ENCODE measurements at places on chromosomes 1 and 21. TPM values are rescaled to one million over a fixed set of nuclear protein-coding genes. Genes with fewer than 3 reads are reported as not detected.

GRCh38 chr1:40312238-40313205 is 4.6 kb downstream of the COL9A2 start:
- no peak for DNase-seq

- DNase-seq: no peak
Measured at GRCh38 chr1:231016966-231017365, 23.1 kb downstream of the FAM89A start.

GRCh38 chr1:54120018-54120697 is 32.6 kb downstream of the CDCP2 start:
- DNase-seq: no peak

- no peak for DNase-seq
Measured at GRCh38 chr1:84853741-84854721, 39.0 kb downstream of the LPAR3 start.

DNA sequence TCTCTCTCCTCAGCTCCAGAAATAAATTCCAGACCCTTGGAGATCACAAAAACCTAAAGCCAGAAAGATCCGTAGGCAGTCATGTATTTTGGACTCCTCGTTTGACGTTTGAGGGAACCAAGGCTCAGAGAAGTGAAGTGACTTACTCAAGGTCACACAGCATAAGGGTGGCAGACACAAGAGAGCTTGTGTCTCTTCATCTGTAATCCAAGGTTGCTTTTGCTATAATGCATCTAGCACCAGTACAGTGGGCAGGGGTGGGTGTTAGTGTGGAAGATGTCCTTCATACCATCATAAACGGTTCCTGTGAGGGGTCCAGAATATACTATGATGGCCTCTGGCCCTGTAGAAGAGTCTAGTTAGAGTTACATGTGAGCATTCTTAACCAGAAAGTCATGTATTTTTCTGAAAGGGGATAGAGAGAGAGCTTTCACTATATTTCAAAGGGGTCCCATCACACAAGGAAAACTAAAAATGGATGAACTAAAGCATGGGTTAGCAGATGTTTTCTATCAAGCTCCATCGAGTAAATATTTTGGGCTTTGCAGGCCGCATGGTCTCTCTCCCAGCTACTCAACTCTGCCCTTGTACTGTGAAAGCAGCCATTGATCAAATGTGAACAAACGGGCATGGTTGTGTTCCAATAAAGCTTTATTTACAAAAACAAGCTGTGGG is 144.9 kb downstream of the TOMM20 start:
- no peak for DNase-seq

The DMRTA2 gene
- total RNA-seq: not detected

The CYYR1 gene
- 88.6 TPM for total RNA-seq

The ESRRG gene
- 3.8 TPM for total RNA-seq

The PRELP gene
- 0.13 TPM for total RNA-seq
